RCC 7860 (cell line): ENCODE measurements at places on chromosomes 7 and 10.

GRCh38 chr10:80416479-80417098, 8.2 kb downstream of the PRXL2A start:
- no peak for DNase-seq

DNA sequence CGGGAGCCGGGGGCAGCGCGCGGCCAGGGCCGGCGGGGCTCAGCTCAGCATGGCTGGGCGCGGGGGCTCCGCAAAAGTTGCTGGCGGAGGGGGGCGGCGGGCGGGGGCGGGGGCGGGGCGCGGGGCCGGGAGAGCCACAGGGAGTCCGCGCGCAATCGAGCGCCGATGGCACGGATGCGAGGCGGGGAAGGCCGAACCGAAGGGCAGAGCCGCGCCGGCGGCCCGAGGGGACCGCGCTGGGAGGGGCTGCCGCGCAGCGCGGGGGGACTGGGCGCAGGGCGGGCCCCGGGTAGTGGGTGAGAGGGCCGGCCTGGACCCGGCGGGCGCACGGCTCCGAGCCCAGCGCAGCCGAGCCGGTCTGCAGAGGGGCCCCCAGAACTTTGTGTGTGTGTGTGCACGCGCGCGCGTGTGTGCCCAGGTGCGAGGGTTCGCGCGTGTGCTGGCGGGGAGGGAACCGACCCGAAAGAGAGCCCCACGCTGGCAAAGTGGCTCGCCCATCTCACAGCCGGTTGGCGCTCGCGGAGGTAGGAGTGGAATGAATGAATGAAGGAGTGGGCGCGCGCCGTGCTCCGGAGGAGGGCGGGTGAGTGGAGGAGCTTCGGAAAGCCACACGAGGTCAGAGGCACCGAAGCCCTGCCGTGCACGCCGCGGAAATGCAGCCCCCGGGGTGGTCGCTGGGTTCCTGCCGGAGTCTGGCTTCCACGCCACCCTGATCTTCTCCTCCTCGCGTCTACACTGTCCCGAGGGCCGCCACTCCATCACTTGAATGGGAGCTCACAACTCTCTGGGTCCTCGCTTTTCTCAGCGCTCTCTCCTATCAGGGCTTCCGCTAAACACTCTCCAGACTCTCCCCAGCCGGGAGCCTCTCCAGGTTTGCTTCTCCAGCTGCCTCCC, at the start of gene HIPK2:
TSS of gene HIPK2 (minus strand) at position 51 of the 894 bp plus-strand sequence. CDS start 375 bp downstream, outside the sequence.
- DNase-seq, result peak; percentile 64

DNA sequence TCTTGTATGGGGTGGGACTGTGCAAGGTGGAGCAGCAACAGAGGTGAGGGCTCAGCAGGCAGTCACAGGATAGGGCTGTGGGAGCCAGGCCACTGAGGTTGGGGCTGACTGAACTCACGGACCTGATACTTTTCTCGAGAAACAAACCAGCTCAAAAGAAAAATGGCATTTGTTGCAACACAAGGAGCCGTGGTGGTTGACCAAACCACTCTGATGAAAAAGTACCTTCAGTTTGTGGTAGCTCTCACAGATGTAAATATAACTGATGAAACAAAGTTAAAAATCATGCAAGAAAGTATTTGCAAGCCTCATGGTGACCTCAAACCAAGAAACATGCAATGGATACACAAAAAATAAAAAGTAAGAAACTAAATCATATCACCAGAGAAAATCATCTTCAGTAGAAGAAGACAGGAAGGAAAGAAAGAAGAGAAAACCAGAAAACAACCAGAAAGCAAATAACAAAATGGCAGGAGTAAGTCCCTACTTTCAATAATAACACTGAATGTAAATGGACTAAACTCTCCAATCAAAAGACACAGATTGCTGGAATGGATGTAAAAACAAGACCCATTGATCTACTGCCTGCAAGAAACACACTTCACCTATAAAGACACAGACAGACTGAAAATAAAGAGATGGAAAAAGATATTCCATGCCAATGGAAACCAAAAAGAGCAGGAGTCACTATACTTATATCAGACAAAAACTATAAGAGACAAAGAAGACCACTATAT, 48.9 kb upstream of the DUSP5 start:
- no peak for DNase-seq

DNA sequence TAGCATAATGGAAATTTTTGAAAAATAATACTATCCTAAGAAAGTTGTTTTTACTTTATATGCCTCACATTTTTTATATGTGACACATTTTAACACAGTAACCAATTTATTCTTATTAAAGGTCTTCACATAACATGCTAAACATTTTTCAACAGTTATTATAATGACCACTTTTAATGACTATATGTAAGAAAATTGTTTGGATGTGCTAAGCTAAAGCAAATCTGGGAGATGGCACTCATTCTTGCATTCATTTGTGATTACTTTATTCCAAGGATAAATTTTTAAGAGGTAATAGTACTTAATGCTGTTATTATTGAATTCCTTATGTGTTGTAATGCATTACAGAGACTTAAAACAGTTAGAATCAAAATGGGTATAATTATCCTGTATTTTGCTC, 88.1 kb downstream of the ANKIB1 start:
- no peak for DNase-seq

- no peak for DNase-seq
These were observed 1.5 kb downstream of the EDRF1 start for GRCh38 chr10:125721035-125721434.

GRCh38 chr10:88409236-88409635, 173.9 kb downstream of the RNLS start:
- no peak for DNase-seq

DNA sequence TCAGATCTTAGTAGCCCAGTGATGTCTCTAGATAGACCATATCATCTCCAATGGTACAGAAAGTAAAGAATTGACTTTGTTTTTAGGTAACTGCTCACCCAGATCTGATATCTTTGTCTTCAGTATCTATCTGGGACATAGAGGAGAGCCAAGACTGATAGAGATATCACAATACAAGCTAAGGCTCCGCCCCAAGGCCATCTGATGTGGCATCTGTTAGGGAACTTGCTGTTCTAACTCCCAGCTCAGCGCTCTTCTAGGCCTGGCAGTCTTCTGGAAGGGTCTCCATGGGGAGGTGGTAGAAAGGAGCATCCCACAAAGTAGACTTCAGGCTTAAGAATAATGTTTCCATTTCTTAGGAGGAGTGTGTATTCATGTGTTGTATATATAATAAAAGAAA, 88.4 kb upstream of the SAMD8 start:
- no peak for DNase-seq

GRCh38 chr10:122510326-122510725, 49.0 kb downstream of the HTRA1 start:
- DNase-seq, result no peak

DNA sequence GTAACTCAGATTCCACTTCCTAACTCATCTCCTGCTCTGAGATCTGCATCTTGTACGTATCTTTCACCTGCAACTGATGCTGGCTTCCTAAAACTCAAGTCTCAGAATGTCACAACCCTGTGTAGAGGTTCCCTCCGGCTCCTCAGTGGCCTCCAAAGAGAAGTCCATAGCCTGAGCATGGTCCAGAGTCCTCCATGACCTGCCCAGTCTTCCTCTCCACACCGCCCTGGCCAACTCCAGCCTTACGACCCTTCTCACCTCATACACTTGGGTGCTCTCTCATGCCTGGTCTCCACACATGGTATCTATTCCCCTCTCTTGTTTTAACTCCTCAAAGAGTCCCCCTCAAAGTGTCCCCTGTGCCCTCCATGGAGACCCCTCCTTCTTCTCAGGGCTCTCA, 41.9 kb downstream of the RAMP3 start:
- no peak for DNase-seq

DNA sequence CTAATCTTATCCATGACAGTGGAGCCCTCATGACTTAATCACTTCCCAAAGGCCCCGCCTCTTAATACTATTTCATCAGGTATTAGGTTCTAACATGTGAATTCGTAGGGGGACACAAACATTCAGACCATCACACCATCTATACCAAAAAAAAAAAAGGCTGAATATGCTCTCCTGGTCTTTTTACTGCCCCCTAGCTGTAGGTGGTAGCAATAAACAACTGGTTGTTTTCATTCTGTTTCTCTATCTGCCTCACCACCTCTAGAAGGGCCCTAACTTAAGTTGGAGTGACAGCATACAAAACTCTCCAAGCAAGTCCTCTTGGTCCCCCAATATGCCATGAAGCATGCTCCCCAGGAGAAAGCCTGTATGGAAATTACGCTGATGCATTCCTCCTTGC, 94.1 kb downstream of the GRM8 start:
- DNase-seq, result no peak

DNA sequence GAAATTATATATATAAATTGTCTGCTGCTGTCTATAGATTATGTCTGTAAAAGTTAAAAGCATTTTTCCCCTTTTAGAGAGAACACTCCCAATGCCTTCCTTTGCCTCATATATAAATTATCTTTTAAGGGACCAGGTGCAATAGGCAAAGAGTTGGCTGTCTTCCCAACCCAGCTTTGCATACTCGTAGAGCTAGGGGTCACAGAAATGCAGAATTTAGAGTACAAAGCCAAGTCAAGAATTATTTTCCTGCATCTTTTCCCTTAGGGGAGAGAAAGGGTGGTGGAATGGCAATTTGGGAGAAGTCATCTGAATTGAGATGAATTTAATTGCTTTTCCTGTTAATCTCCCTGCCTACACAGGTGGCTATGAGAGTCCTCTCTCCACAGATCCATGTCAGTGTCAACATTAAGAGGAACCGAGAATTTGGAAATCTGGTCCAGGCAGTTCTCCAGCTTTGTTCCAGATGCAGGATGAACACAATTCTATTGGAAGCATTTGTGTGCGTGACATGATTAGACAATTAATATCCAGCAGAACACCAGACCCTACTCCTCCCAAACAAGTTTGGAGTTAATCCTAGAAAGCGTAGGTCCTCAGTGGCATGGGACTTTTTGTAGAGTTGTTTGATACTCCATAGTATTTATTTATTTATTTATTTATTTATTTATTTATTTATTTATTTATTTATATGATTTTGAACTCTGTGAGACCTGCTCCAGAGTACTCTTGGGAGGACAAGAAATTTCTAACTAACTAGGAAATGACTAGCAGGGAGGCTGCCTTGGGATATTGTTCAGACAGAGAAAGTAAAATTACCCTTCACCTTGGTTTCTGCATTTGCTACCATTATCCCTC, 80.3 kb upstream of the SKAP2 start:
- no peak for DNase-seq

GRCh38 chr7:41899823-41900433, 197.0 kb upstream of the INHBA start:
- no peak for DNase-seq

GRCh38 chr10:5563991-5564536, 39.3 kb downstream of the CALML3 start:
- DNase-seq, result peak; percentile 94

DNA sequence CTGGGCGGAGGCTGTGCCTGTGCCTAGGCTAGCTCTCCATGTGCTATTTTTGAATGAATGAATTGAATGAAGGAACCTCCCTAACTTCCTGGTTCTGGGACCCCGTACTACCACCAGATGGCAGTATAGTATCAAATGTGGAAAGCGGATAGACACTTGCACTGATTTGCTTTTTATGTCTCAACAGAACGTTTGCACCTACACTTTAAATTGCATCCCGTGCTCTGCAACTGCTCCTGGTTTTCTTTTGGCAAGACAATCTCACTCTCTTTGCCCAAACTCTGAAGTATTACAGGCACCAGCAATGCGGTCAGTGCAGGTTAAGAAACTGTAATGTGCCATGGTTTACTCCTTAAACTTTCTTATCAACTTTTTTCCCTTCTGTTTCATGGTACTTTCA, 6.5 kb downstream of the FZD8 start:
- DNase-seq, result peak; percentile 48
